ENCODE measurements at places on chromosomes 3 and 15. TPM values are rescaled to one million over a fixed set of nuclear protein-coding genes. Genes with fewer than 3 reads are reported as not detected.

PLEKHO2 gene
- total RNA-seq = 91.9 TPM

BTLA gene
- not detected for total RNA-seq

ADGRG7 gene
- not detected for total RNA-seq

PIERCE2 gene
- total RNA-seq = 0.76 TPM

PARP9 gene
- 14.3 TPM for total RNA-seq

LTF gene
- total RNA-seq = 0.26 TPM

ITGB5 gene
- 36.4 TPM for total RNA-seq

SGO1 gene
- total RNA-seq = 1.2 TPM

TJP1 gene
- 104 TPM for total RNA-seq

LINGO1 gene
- total RNA-seq = 0.09 TPM

OR5K4 gene
- not detected for total RNA-seq

TP63 gene
- total RNA-seq = not detected

ZCWPW2 gene
- total RNA-seq = 0.22 TPM

DHX30 gene
- total RNA-seq = 51.6 TPM

TRPM7 gene
- total RNA-seq = 30.7 TPM

DLL4 gene
- total RNA-seq = 99.3 TPM

ZPLD1 gene
- total RNA-seq = not detected

ANKDD1A gene
- 11.9 TPM for total RNA-seq

USP13 gene
- total RNA-seq = 33.7 TPM

AADAC gene
- total RNA-seq = not detected

GOLGA8G gene
- not detected for total RNA-seq

CEMIP gene
- 0.17 TPM for total RNA-seq

RBM5 gene
- 181 TPM for total RNA-seq

EPHB1 gene
- total RNA-seq = 2.1 TPM

ETV5 gene
- 13.7 TPM for total RNA-seq
